ENCODE measurements at places on chromosomes 6 and 20.

GRCh38 chr6:116366740-116367275 lies 3.9 kb upstream of the DSE start:
- no peak for DNase-seq

GRCh38 chr6:98925831-98926230 lies 21.9 kb downstream of the FBXL4 start:
- DNase-seq: no peak

DNA sequence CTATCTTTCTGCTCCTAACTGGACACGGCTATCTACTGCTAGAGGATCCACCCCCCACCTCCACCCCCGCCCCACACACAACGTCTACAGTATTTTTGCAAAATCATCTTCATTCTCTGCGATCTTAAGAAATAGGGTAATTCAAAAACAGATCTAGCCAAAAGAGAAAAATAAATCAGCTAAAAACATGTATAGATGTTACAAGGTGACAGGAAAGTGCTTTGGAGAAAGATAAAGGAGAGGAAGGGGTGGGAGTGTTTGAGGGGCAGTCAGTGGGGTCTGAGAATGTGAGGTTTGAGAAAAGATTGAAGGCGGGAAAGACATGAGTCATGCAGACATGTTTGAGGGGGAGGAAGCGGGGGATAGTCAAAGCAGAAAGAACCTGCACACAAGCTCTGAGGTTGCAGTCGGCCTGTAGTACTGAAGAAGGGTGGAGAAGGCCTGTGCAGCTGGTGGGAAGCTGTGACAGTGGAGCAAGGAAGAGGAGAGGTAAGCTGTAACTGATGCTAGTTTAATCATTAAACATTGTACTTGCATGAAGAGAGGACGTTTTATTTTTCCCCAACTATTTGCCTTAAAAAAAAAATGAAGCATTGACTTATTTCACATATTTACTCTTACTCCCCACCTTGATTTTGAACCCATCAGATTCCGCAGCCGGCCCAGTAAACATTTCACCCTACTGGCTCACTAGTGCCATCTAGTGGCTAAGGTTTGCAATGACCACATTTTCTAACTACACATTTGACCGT lies 332.6 kb downstream of the ADGRB3 start:
- peak; percentile 10 for DNase-seq

GRCh38 chr6:109323241-109323640 lies 59.0 kb downstream of the CD164 start:
- DNase-seq: no peak

DNA sequence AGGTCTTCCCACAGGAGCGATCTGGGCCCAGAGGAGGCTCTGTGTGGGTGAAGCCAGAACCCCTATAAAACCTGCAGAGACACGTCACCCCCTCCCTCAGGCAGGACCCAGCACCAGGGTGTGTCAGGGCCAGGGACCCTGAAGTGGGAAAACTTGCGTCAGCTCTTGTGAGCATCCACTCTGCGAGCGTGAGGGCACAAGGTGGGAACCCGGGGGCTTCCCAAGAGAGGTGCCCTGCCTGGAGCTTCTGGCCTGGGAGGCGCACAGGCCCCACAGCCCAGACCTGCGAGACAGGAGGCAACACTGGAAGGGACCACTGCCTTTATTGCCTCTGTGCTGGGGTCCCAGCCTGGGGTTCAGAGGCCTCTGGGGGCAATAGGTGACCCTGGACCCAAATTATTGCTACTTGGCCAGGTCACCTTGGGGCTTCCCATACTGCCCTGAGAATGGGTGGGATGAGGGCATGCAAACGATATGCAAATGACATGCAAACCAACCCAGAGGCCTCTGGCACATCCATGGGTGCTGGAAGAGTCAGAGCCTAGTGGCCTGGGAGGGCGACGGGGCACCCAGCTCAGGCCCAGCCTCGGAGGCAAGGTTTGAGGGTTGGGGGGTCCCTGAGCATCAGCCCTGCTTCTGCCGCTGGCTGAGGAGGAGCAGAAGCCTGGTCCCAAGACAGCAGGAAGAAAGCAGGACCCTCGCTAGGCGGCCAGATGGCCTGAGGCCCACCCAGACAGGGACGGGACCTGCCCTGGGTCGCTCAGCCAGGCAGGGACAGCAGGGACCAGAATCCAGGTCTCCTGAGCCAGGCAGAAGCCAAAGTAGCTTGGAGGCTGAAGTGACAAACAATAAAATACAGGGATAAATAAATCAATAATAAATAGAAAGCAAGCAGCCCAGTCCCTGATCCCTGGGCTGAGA lies 5.1 kb upstream of the C20orf144 start:
- no peak for DNase-seq

GRCh38 chr20:24936526-24937407 lies 12.3 kb upstream of the CST7 start:
- DNase-seq: no peak

DNA sequence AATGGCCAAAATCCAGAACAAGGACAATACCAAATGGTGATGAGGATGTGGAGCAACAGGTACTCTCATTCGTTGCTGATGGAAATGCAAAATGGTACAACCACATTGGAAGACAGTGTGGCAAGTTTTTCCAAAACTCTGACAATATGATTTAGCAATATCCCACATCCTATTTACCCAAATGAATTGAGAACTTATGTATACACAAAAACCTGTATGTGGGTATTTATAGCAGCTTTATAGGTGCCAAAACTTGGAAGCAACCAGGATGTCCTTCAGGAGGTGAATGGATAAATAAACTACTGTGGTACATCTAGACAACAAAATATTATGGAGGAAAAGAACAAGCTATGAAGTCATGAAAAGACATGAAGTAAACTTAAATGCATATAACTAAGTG lies 156.5 kb downstream of the TFAP2A start:
- no peak for DNase-seq

- no peak for DNase-seq
These were observed 16.2 kb downstream of the TNXB start for GRCh38 chr6:32092760-32093497.

- DNase-seq: no peak
These were observed 214.5 kb downstream of the SOX4 start for GRCh38 chr6:21808045-21808470.

DNA sequence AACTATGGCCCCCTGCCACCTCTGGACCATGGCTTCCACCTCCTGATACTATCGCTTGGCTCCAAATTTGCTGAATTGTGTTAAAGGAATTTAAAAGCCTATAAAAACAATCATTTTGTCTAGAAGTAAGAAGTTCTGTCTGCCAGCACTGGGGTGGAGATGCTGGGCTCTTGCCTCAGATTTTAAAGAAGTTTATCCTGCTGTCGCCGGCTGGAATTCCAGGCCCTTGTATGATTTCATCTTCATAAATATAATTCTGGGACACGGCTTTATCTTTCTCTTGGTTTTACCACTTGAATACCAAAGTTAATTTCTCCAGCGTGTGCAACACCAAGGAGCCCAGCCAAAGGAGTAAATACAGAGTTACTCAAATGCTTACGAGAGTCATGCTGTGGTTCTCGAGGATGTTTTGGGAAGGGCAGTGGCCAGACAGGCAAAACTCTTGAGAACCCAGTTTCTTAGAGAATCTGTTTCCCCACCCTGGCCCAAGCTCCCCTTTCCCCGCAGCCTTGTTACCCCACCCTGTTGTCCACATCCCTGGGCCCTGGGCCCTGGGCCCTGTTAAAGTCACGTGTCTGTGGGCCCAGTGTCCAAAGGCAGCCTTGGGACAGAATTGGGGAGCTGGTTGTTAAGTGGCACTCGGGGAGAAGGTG lies 31.9 kb downstream of the C6orf89 start:
- no peak for DNase-seq

DNA sequence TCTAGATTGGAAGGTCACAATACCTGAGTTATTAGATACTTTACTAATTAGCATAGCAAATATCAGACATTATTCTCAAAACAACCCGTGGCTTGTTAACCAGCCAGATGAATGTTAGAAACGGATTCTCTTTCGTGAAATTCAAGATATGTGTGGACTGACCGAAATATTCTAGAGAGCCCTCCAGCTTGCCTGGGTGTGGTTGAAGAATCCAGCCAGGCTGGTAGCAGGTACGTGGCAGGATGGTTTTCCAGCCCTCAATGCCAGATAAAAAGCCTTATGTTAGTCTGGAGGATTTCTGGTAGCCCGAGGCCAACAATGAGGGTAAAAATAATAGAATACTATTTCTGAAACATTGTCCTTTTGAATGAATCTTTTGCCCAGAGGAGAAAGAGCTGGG lies 19.3 kb downstream of the ECT2L start:
- DNase-seq: no peak

- DNase-seq: no peak
These were observed 23.3 kb downstream of the RNF144B start for GRCh38 chr6:18410412-18410811.

DNA sequence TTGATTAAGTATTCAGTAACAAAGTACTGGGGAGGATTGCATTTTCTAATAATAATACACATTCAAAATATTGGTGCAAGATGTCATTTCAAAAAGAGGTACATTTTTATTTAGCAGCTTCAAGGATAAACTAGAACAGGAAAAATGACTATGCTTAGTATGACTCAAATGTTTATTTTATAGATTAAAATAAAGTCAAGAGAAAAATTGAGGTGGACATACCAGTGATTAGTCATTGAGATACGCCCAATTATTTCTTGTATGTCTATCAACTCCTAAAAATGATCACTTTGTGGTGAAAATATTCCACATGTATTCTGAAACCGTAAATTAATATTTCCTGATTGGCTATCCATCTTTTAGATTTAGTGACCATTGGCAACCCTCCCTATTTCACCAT lies 96.7 kb downstream of the PHF3 start:
- no peak for DNase-seq

- DNase-seq: no peak
These were observed 256.1 kb upstream of the PLCB4 start for GRCh38 chr20:8812817-8813216.
